Common myeloid progenitor, CD34-positive (primary cell): ENCODE measurements at places on chromosomes 12 and 14.

- DNase-seq, result no peak
Observed at GRCh38 chr12:14928931-14929330, 9.4 kb downstream of the ERP27 start.

DNA sequence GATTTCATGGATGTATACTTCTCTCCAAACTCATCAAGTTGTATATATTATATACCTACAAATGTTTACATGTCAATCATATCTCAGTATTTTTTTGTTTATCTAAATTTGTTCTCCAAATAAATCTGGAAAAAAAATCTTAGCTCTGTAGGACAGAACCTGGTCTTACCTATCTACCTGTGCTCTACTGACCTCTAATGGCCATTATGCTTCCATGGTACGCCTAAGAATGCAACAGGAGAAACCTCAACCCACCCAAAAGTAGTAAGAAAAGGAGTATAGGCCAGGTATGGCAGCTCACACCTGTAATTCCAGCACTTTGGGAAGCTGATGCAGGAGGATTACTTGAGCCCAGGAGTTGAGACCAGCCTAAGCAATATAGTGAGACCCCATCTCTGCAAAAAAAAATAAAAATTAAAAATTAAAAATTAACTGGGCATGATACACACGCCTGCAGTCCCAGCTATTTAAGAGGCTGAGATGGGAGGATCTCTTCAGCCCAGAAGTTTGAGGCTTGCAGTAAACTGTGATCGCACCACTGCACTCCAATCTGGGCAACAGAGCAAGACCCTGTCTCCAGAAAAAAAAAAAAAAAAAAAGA lies 8.7 kb downstream of the OR11H4 start:
- DNase-seq, result no peak

DNA sequence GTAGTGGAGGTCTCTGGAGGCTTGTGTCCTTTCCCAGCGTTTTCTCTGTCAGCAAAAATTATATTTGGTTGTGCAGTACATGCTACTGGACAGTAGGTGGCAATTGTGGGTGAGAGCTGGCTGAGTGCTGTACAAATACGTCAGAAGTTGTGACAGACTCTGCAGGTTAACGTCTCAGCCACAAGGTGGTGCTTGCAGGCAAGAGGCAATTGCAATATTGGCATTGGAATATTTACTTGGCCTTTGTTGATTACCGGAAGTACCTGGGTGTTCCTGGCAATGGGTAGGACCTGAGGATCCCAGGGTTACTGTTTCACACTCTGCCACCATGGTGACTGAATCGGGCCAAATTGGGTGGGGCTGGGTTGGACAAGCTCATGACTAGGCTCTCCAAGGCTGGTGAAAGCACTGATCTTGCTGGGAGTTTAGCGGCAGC lies 333.9 kb upstream of the LMO3 start:
- DNase-seq, result peak; percentile 72

DNA sequence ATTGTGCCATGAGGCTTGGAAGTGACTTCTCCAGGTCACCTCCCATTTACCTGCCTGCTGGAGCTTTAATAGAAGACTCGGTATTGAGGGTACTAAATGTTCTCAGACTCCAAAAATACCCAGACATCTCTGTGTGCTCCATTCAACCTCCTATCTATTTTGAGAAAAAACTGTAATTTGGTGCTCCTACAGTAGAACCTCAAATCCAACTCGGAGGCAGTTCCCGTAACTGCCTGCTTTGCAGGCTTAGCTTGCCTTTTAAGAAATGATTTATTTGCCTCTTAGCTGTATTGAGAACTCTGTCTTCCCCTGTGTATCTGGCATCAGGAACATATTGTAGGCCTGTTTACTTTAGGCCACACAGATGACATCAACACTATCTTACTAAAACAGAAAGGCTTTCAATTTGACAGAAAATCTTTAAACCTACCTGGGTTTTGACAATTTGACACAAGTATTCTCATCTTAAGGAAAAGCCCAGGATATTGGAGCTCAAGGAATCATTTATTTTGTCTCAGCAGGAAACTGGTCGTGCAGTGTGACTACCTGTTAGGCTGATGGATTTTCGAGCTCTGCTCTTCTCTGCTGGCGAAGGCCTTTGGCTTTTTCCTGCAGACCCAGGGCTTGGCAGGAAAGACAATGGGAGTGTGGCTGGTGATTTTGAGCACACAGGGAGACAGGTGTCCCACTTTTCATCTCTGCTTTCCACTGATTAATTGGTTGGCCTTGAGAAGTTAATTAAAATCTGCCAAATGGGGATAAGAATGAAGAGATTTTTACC lies 314.8 kb downstream of the SNAPC1 start:
- DNase-seq, result peak; percentile 2

DNA sequence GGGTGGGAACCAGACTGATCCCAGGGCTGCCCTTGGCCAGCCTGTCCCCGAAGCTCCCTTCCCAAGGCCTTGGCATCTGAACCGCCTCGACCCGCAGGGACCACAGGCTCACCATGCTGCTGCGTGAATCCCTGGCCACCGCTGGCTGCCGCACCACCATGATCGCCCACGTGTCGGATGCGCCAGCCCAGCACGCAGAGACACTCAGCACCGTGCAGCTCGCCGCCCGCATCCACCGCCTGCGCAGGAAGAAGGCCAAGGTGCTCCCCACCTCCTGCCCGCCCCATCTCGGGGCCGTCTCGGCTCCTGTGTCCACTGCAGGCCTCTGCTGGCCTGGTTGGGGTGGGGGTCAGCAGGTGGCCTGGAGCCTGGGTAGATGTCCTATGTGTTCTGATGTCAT lies 35.7 kb downstream of the KIF26A start:
- no peak for DNase-seq
